ENCODE measurements at places on chromosomes 6 and 20. TPM values are rescaled to one million over a fixed set of nuclear protein-coding genes. Genes with fewer than 3 reads are reported as not detected.

DNA sequence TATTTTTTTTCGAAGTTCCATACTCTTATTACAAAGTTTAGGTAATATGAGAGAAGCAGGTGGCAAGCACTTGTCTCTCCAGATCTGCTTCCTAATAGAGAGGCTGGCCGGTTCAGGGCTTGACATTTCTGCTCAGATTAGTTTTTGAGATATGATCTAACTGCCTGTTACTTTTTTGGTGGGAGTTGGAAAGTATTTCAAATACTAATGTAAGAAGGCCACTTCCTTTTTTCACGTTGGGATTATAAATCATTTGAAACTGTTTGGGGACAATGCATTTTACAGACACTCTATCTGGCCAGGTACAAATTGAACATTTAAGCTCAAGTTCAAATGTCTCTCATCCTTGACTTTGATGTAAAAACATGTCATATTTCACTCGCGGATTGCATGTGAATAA is 222.1 kb upstream of the SULF2 start:
- DNase-seq: no peak

GRCh38 chr6:150638267-150638666 is 38.6 kb downstream of the PLEKHG1 start:
- DNase-seq: no peak

DNA sequence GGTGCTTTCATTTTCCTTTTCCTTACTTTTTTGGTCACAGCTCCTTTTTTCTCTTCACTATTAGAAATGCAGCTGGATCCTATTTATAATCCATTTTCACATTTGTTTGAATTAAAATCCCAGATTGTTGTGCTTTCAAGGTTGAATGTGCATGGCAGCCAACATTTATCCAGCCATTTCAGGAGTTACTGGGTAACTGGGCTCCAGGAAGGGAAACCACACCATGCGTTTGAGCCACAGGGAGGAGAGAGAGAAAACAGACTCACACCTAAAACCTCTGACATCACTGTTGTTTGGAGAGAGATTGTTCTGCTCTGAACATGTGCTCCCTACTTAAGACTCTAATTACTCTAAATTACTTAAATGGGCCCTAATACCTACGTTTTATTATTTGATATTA is 173.4 kb downstream of the BMP2 start:
- DNase-seq: no peak

- DNase-seq: no peak
These were observed 76.8 kb downstream of the PRDM1 start for GRCh38 chr6:106162921-106163320.

GRCh38 chr20:63697868-63698545 is 1.6 kb downstream of the TNFRSF6B start:
- no peak for DNase-seq

- no peak for DNase-seq
These were observed 130.5 kb downstream of the HFE start for GRCh38 chr6:26217714-26218075.

DNA sequence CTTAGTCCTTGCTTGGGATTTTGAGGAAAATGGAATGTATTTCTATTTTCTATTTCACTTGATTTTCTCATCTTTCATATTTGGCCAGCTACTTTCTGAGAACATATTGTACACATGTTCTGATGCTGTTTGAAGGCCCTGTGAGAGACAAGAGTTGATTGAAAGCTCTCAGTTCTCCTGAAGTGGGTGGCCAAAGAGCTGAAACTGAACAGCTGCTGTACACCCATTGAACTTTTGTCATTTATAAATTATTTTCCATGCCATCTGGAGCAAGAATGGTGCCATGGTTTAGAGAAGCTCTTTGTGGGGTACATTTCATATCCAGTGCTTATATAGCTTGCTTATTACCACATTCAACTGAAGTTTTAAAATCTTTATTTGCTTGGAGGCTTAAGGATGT is 298.3 kb downstream of the PRL start:
- no peak for DNase-seq

DNA sequence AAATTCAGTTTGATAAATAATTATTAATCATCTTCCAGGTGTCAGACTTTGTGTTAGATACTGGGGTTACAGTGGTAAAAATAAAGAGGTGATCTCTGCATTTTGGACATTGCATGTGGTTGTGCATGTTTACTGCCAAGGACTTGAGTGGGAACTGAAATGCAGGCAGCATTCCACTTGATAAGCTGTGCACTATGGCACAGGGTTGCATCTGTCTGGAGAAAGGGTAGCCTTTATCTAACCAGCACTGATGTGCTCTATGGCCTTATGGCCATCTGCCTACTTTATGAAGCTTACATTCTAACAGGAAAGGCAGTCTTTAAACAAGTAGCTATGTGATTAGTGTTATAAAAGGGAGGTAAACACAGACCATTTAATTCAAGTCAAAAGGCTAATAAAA is 53.0 kb upstream of the MLIP start:
- DNase-seq: no peak

- DNase-seq: no peak
These were observed 575.3 kb downstream of the RNF144B start for GRCh38 chr6:18962361-18962905.

- no peak for DNase-seq
These were observed 83.1 kb downstream of the KCNB1 start for GRCh38 chr20:49399329-49399728.

GRCh38 chr6:169763308-169763707 is 11.9 kb downstream of the ERMARD start:
- DNase-seq: no peak

DNA sequence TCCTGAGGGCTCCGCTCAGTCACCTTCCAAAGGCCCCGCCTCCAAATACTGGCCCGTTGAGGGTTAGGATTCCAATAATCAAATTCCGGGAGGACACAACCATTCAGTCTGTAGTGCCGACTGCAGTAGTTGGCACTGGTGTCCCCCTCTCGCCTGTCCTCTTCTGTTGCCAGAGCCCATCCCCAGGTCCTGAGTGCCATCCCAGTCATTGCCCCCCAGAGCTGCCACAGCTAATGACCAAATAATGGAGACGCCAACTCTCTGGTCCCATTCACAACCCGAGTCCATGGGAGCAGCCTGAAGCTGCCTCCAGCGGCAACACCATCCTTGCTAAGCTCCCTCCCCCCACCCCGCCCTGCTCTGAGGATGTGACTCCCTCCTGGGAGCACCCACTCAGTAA is 115.9 kb downstream of the JPH2 start:
- no peak for DNase-seq

DNA sequence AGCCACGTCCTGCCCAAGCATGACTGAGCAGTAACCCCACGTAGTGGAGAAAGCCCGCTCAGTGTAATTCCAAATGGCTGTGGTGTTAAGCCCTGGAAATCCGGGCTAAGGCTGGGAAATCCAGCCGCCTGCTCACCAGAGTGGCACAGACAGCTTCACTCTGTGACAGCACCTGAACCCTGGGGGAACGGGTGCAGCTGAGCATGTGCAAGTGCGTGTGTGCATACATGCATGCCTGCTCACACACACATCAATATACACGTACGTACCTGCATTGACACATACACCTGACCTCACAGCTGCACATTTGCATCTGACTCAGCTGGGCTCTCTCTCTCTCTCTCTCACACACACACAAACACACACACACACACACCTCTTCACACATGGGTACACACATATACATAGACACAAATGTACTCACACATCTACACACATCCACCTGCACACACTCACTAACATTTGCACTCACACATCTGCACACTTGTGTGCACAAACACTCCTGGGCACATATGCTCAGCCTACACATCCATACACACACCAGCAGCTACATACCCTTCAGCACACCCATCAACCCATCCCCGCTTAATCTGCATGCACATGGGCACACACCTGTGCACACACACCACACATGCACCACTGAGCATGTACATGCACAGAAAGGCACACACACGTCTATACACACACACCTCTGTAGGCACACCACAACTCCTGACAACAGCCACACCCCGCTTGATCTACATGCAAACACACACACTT is 114.1 kb downstream of the GRM4 start:
- DNase-seq: no peak

- DNase-seq: no peak
These were observed 13.2 kb downstream of the FILIP1 start for GRCh38 chr6:75480425-75480824.

DNA sequence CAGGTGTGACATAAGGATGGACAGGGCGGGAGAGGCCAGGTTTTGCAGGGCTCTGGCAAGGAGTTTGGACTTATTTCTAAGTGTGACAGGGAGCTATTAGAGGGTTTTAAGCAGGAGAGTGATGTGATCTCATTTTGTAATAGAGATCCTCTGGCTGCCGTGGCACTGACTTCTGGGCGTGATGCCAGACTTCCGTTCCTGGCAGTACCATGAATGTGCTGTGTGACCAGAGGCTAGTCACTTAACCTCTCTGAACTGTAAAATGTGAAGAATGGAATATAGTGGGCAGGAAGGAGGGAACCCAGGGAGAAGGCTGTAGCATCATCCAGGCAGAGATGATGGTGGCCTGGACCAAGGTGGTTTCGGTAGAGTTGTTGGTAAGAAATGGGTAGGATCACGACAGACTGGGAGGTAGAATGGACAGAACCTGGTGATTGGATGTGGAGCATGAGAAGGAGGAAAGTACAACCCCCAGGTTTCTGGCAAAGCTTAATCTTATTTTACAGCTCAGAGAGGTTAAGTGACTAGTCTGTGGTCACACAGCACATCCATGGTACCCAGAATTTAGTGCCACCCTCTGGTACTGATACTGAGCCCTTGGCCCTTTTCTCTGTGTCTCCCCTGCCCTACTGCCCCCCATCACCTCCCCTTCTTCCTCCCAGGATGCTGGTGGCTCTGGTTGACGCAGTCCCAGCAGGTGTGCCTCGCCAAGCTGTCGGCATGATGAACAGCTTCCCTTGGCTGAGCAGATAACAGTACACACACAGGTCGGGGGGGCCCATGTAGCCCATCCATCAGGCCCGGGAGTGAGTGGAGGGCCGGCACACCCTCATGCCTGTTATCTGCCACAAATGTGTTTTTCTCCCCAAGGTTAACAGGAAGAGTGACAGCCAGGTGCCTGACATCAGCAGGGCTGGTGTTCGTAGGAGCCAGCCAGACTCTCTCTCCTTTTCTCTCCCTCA is 52.9 kb upstream of the CTNNBL1 start:
- no peak for DNase-seq

GRCh38 chr20:57291003-57291402 is 24.6 kb upstream of the BMP7 start:
- DNase-seq: no peak

GRCh38 chr20:41627611-41628244 is 9.6 kb upstream of the CHD6 start:
- no peak for DNase-seq

- DNase-seq: no peak
These were observed 19.3 kb upstream of the SYNDIG1 start for GRCh38 chr20:24450177-24450576.

DNA sequence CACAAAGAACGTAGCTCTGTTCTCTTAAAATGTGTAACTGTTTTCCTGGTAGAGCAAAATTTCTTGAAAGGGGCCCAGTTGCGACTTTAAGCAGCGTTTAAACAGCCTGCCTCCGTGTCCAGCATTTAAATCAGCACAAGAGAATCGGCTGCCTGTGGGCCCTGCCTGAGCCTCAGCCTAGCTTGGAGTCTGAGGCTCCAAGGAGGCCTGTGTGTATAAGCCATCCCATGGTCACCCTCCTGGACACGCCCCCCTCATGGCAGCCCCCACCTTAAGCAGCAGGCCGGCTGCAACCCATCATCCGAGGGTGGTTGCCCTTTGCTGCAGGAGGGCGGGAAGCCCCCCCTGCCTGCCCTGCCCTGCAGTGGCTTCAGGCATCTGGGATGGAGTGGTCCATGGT is 18.9 kb downstream of the SDCBP2 start:
- DNase-seq: no peak

- no peak for DNase-seq
These were observed 163.5 kb upstream of the GJE1 start for GRCh38 chr6:141969201-141969600.

DNA sequence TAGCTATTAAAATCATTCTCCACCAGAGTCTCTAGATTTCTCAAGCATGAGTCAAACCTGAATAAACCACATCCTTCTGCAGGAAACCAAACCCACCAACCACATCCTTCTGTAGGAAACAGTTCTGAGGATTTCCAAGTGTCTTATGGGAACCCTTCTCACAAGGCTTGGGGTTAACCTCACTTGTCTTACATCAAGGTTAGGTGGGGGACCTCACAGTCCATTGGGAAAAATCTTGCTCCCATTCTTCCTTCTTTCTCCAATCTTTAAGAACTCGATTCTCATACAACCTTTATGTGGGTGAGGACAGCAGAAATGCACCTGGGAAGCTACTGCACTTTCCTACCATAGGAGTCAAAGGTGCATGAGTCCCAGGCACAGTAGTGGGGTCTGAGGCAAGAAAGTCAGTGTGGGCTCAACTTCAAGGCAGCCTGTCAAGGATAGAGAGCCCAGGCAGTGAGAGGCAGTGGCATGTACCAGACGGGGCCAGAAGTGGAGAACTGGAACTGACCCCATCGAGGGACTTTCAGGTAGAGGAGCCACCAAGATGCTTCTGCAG is 114.5 kb downstream of the SLC22A3 start:
- peak; percentile 33 for DNase-seq

DNA sequence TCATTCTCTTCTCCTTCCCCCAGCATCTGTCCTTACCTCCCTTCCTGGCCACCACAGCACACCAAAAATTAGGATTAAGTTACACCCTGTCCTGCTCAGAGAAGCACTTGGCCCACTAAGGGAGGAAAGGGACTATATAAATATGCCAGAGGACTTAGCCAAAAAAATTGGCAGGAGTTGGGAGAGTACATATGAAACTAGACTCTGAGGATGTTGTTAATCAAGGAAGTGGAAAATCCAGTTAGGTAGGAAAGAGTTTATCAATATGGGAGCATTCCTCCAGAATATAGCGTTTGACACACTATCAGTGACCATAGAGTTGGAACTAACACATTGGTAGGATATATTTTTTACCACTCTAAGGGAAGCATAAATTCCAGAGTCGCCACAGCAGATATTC is 57.3 kb upstream of the TSHZ2 start:
- DNase-seq: no peak

DNA sequence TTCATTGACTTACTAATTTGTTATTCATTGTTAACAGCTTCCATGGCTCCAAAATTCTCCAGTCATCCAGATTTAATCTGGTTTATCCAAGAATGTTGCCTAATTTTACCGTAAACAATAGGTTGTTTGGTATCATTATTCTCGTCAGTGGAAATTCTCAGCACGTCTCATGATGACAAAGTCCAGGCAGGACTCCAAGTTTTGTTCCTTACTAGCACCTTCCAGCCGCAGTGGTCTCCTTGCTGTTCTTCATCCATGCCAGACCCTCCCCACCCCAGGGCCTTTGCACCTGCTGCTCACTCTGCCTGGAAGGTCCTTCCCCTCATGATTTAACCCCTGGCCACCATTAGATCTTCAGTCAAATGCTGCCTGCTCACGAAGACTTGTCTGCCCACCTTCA is 48.1 kb upstream of the NAA20 start:
- DNase-seq: no peak

- no peak for DNase-seq
These were observed 18.0 kb downstream of the STX7 start for GRCh38 chr6:132494954-132495353.

- DNase-seq: peak; percentile 52
These were observed 16.6 kb downstream of the HRH3 start for GRCh38 chr20:62203378-62204030.

GRCh38 chr6:145626857-145627256 is 108.5 kb downstream of the EPM2A start:
- DNase-seq: peak; percentile 8

Gene CARMIL1
- polyA plus RNA-seq: 1.6 TPM

Gene CNKSR3
- 2.3 TPM for polyA plus RNA-seq

Gene WFDC12
- polyA plus RNA-seq: not detected

Gene RSPO4
- polyA plus RNA-seq: not detected

Gene SYCP2
- 0.07 TPM for polyA plus RNA-seq

Gene DAAM2
- 0.46 TPM for polyA plus RNA-seq

Gene ATRN
- 32.3 TPM for polyA plus RNA-seq

Gene HLA-DQA1
- polyA plus RNA-seq: not detected

Gene POU3F2
- polyA plus RNA-seq: not detected

Gene MOG
- polyA plus RNA-seq: not detected
